ENCODE measurements at places on chromosomes 5 and 9.
A peak's percentile ranks its signal among the peaks of the same experiment; 100 is the strongest.

GRCh38 chr9:96061293-96061987 lies 185.9 kb downstream of the ERCC6L2 start:
- DNase-seq: peak; percentile 39

GRCh38 chr5:57299986-57300385 lies 126.1 kb downstream of the GPBP1 start:
- no peak for DNase-seq

GRCh38 chr5:34047774-34048572 lies 5.0 kb upstream of the C1QTNF3 start:
- no peak for DNase-seq

GRCh38 chr5:24566933-24567332 lies 77.8 kb downstream of the CDH10 start:
- no peak for DNase-seq

DNA sequence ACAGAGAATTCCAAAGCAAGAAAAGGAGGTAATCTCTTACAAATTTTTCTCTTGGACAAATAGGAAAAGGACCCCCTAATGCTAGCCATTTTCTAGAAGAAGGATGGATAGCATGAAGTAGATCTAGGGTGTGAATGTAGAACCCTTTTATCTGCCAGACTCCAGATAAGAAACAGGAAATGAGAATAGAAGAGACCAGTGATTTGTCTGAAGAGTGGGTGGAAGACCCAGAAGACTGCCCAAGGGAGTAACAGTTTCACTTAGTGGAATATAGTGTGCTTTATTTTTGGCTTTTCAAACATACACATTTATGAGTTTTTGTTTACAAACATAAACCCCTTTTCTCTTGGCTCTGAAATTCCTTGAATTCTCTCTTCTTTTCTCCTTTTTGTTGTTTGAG lies 25.0 kb downstream of the ECM2 start:
- no peak for DNase-seq

GRCh38 chr9:13480693-13481092 lies 201.2 kb upstream of the MPDZ start:
- no peak for DNase-seq

GRCh38 chr5:3883040-3883439 lies 287.4 kb downstream of the IRX1 start:
- DNase-seq: no peak

DNA sequence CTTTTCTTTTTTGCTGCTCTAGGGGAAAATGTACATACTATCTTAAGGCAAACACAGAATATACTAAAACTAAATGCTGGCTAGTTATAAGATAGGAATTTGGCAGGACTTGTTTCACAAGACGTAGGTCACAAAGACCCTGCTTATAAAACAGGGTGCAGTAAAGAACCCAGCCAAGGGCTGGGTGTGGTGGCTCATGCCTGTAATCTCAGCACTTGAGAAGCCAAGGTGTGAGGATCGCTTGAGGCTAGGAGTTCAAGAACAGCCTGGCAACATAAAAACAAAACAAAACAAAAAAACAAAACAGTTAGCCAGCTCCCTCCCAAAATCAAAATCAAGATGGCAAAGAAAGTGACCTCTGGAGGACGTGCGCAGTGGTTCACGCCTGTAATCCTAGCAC lies 49.5 kb upstream of the DENND4C start:
- no peak for DNase-seq

DNA sequence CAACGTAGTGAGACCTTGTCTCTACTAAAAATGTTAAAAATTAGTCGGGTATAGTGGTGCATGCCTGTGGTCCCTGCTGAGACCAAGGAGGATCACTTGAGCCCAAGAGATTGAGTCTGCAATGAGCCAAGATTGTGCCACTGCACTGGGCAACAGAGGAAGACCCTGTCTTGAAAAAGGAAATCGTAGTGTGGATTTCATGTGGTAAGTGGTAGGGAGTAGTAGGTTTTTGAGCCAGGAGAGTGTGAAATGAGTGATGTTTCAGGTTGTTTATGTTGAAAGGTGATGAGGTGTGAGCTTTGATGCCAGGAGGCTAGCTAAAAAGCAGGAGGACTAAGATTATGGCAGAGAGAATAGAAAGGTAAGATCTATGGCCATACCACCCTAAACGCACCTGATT lies 5.9 kb downstream of the MATR3 start:
- no peak for DNase-seq

DNA sequence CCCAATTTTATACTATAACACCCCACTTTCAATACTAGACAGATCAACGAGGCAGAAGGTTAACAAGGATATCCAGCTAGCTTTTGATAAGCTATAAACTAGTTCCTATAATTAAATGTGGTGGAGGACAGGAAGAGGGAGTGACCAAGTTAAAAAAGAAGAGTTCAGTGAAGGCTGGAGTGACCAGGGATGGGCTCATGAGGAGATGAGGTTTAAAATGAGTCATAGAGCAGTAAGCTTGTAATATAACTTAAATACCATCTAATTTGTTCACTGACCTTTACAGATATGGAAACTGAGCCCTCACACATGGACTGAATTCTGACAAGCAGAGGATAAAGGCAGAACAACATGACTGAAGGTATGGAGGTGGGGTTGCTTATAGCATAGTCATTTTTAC lies 284.5 kb downstream of the SPATA31D1 start:
- DNase-seq: peak; percentile 35

- no peak for DNase-seq
These were observed 1833.8 kb downstream of the EFNA5 start for GRCh38 chr5:105836887-105837286.

- DNase-seq: peak; percentile 23
These were observed 118.0 kb downstream of the ESM1 start for GRCh38 chr5:54867310-54867944.

GRCh38 chr5:59133764-59134261 lies 550.9 kb downstream of the RAB3C start:
- DNase-seq: no peak

DNA sequence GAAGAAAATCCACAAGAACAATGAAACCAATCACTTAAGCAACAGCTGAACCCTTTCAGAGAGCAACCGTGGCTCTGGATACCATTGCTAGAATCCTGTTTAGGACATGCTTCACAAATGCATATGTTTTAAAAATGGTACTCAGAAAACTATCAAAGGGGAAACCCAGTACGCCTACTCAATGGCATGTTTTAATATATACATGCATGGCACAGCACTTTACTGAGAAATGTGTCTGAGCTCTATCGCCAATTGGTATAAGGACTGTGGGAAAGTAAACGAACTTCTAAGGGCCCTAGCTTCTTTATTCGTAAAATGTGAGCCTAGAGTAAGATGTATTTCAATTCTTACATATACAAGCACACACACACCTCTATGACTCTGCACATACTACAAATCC lies 72.3 kb downstream of the PTBP3 start:
- DNase-seq: no peak

DNA sequence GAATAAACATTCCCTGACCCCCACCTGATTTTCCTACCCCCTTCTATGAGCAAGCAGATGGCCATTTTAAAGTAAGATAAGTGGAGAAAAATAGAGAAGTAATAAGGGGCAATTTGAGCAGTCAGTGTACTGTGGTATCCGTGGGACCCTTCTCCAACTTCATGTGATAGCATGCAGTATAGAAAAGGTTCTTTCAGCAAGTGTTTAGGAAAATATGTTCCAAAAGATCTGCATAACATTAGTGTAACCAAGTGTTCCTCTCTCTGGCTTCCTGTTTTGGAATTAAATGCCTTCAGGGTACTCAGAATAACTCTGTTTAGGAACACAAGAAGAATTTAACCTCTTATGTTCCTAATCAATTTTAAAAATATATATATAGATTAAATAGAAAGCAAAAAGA lies 134.9 kb downstream of the ATG10 start:
- DNase-seq: no peak

GRCh38 chr9:35702696-35703095 lies 13.0 kb upstream of the TPM2 start:
- DNase-seq: no peak

DNA sequence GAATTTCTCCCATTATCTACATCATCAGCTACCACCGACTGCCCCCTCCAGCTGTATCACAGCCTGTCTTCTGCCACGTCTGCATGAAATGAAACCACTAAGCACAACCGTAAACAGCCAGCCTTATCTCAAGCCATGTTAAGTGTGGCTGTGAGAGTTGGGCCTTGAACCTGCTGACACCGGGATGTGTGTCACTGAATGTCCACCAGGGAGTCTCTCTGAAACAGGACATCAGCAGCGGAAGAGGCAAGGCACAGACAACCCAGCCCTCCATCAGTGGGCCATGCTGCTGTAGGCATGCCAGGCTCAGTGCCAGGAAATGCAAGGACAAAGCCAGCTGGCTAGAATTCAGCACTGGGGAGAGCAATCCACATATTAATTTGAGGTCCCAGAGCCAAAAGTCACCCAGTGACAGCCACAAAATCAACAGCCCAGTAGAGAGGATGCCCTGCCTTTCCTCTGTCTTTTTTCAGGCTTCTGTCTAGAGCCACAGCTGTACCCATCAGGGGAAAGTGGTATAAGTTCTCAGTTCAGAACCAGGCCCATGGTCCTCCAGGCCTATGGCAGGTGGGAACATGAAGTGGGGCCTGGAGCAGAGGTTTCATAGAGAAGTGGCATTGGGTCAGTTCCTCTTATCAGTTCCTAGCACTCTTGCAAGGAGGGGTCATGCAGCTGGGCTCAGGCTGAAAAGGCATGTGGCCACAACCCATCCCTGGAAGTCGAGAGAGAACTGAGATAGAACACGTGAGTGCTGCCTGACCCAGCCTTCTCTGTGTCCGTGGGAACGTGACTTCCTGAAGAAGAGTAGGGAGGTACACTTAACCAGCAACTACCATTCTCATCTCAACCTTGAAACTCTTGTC lies 199.4 kb downstream of the ESM1 start:
- DNase-seq: no peak

DNA sequence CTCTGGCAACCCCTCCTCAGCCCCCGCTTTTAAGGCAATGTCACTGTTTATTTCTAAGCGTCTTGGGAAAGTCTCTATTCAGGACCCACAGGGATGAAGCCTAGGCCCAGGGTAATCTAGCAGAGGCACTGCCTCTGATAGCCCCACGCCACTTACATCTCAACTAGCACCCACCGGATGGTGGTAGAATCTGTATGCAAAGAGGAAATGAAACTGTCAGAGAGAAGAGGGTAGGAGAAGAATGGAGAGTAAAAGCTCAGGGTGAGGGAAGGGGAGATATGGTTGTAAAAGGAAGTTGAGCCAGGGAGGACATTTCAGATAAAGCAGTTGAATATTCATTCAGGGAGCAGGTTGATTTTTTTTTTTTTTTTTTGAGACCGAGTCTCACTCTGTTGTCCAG lies 3.0 kb downstream of the FRRS1L start:
- DNase-seq: no peak

DNA sequence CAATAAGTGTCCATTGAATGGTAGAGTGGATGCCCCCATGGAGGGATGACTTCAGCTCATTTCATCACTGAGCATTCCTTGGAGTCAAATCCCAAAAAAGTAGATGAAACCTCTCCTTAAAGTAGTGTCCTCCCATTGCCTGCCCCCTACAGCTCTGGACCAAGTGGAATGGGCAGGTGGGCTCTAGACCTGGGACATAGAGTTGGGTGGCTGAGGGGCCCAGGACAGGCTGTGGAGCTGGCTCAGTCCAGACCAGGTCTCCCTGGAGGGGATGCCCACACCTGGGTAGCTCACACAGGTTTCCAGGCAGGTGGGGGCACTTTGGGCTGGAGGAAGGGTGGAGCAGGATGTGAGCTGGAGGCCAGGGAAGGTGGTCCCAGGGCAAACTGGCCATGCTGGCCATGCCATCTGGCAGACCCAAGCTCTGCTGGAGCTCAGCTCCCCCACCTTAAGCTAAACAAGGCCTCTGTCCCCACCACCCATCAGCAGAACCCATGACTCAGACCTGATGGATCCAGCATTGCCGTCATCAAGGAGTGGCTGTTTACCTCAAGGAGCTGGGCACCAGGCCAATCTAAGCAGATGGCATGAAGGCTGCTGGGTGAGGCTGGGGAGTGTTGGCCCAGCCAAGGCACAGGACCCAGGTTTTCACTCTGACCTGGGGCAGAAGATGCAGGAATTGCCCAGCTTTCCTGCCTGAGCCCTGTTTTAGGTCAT lies 6.2 kb upstream of the SPINK4 start:
- DNase-seq: peak; percentile 79

DNA sequence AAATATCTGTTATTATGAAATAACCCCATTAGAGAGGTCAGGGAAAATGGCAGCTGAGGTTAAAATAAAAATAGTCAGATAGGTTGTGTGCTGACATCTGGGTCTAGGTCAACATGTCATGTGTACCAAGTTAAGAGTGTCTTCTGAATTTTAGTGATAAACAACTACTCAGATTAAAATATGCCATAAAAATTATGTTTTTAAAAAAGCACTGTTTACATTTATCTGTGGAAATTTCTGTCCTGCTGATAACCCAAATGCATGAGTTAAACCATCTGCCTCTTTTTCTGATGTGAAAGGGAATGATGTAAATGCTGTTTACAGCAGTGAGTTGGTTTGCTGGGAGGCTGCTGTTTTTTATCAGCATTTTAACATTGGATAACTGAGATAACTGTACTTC lies 361.2 kb upstream of the TARS1 start:
- no peak for DNase-seq

GRCh38 chr5:143404416-143405062 lies 1.1 kb upstream of the NR3C1 start:
- DNase-seq: peak; percentile 74

- DNase-seq: no peak
These were observed 25.2 kb downstream of the NEURL1B start for GRCh38 chr5:172666251-172666650.

DNA sequence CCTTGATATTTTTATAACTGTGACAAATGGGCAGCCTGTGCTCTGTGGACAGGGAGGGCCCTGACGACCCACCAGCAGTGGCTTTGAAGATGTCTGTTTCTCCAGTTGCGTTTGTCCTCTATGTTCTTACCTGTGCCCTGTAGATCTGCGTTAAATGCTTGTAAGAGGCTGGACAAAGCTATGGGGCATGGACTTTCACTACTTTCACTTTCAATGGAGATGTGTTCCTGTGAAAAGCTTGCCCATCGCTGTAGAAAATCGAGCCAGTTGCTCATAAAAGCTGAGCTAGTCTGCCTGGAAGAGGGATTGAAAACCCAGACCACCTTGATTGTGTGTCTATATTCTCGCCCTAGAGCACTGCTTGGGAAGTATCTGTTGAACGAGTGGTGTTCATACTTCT lies 74.1 kb downstream of the PSAT1 start:
- DNase-seq: no peak

- DNase-seq: no peak
These were observed 67.9 kb upstream of the ZNF462 start for GRCh38 chr9:106795031-106795430.

GRCh38 chr9:100601216-100601615 lies 23.3 kb downstream of the CAVIN4 start:
- peak; percentile 45 for DNase-seq

GRCh38 chr9:89701221-89701798 lies 96.5 kb downstream of the GADD45G start:
- DNase-seq: no peak

- DNase-seq: no peak
These were observed 23.4 kb upstream of the GABBR2 start for GRCh38 chr9:98732091-98732490.

- DNase-seq: peak; percentile 67
These were observed 9.1 kb upstream of the URM1 start for GRCh38 chr9:128361986-128362646.
